NCI-H187 treated with DMSO at 0.1 percent for 48 hours (cell line): ENCODE measurements at places on chromosomes 12 and 14.

DNA sequence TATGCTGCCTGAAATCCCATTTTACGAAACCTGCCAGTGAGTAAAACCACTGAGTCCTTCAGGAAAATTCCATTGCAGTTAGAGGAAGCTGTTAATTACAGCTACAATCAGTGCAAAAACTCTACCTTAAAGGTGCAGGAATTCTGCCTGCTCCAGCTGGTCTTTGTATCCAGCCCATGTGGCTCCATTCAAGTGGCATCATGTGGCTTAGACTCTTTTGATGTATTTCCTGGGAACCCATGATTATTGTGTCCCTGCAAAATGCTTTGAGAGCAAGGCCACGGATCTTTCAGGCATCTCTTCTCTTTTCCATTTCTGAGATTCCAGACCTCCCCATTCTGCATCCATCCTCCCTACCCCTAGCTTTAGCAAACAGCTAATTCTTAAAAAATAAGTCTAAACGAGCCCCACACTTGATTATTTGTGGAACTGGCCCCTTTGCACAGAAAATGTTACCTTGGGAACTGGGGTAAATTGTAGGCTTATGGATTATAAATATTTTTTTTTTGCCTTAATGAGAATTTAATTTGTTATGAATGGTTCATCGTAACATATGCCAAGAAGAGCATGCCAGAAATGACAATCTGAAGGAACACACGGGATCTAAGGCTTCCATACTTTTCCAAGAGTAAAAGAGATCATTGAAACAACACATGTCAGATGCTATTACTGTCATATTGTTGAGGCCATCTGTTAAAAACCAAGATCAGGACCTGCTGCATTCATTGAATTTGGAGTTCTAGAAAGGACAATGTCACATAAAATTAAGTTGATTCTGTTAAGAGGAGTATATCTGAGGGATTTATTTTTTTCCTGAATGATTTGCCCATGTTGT is 144.6 kb downstream of the TPH2 start:
- no peak for DNase-seq

DNA sequence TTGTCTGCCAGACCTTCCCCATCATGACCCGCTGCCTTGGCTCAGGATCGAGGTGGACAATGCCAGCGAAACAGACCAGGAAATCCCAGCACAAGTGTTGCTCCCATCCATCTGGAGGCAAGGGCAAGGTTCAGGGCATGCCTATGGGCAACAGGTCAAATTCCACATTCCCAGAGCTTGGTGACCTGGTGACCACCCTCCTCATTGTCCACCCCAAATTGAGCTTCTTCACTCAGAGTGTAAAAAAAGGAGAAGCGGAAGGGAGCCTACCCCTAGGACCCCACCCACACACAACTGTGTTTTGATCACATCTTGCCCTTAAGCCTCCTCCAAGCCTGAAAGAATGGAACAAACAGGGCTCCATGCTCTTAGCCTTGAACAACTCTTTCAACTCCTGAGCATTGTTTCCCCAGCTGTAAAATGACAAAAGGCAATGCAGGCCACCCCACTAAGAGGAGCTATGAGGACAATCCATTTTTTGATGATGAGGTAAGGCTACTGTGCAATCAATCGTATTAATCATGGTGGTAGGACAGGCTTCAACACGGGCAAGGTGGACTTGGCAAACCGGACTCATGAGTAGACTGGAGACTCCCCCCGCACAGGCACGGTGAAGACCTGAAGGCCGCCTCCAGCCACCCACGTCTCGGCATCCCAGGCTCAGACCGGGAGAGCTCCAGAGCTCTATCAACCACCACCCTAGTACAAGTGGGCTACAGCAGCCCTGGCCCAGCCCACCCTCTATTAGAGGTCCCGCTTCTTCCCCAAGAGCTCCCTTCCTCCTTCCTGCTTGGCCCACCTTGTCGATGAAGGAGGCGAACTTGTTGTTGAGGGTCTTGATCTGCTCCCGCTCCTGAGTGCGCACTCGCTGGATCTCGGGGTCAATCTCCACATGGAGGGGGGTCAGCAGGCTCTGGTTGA is 866 bp downstream of the KRT79 start:
- no peak for DNase-seq

- DNase-seq = no peak
These were observed 131.1 kb downstream of the PIWIL1 start for GRCh38 chr12:130468700-130469245.

GRCh38 chr12:56578983-56579546 is 51.1 kb downstream of the BAZ2A start:
- DNase-seq = no peak

GRCh38 chr12:49828133-49829091 is at the start of gene NCKAP5L:
TSS of gene NCKAP5L (minus strand) at chr12:49828413. CDS start at chr12:49804044, 24,369 bp downstream.
- DNase-seq = peak; percentile 40

DNA sequence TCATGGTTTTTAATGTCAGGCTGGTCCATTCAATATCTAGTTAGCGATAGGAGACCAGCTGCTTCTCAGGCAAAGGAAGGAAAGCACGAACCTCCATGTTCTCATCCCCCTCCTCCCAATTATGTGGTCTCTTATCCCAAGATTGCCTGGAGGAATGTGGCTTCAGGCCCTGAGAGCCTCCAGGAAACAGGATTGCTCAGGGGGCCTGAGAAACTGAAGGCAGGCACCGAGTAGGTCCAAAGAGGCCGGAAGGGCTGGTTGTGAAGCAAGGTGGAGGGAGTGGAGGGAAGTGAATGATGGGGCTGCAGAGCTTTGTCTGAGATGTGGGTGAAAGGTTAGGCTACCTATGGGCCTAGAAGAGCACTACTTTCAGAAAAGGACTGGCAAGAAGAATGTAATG is 188.2 kb upstream of the DDHD1 start:
- DNase-seq = no peak

- no peak for DNase-seq
These were observed 3.1 kb downstream of the MYH7 start for GRCh38 chr14:23432102-23432925.
